ENCODE measurements at places on chromosomes 5 and 9.

GRCh38 chr5:179127136-179128040 lies 67.2 kb downstream of the ZNF354C start:
- DNase-seq: no peak

- peak; percentile 21 for DNase-seq
Observed at GRCh38 chr5:132489051-132489770, 1.4 kb downstream of the IRF1 start.

GRCh38 chr5:139683295-139684271 lies 35.4 kb downstream of the CXXC5 start:
- DNase-seq: no peak

DNA sequence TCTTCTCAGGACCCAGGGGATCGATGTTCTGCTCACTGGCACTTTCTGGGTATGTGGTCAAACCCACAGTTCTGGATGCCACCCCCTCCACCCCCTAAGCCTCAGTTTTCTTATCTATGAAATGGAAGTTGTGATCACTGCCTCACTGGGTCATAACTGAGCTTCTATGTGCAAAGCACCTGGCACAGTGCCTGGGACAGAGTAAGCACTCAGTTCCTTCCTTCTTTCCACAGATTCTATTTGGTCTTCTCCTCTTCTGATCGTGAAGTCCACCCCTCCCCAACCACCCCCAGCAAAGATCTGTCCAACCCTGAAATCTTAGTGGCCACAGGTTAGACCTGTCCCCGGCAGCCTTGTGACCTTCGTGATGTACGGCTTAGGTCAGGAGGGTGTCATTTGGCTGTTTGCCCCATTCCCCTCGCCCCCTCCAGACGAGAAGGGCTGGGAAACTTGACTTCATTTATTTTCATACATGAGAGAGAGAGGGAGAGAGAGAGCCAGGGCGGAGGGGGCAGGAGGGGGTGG lies 181.4 kb downstream of the FGF18 start:
- DNase-seq: no peak

- no peak for DNase-seq
Observed at GRCh38 chr5:54292866-54293265, 17.5 kb downstream of the ARL15 start.

GRCh38 chr5:61625681-61626621 lies 293.9 kb downstream of the ZSWIM6 start:
- peak; percentile 18 for DNase-seq

GRCh38 chr9:104748359-104749031 lies 1.0 kb downstream of the NIPSNAP3A start:
- DNase-seq: no peak

- no peak for DNase-seq
Observed at GRCh38 chr5:72608297-72608696, 101.1 kb upstream of the ZNF366 start.

GRCh38 chr9:650362-650761 lies 191.1 kb upstream of the DMRT1 start:
- no peak for DNase-seq

DNA sequence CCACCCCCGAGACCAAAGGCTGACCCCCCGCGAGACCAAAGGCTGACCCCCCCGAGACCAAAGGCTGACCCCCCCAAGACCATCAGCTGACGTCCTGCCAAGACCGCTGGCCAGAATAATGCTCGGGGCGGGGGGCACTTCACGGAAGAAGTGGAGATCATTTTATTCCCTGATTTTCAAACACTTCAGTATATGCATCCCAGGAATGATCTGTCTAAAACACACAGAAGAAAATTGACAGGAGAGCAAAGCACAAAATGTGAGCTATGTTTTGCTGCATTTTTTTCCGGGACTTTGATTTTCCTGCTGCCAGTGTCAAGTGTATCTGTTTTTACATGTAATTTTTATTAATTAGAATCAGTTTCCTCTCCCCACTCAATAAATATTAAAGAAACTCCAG lies 67.1 kb downstream of the ADAMTS2 start:
- no peak for DNase-seq

- no peak for DNase-seq
Observed at GRCh38 chr5:77993141-77993854, 217.2 kb upstream of the TBCA start.

GRCh38 chr9:104028827-104029226 lies 65.3 kb upstream of the SMC2 start:
- peak; percentile 11 for DNase-seq

DNA sequence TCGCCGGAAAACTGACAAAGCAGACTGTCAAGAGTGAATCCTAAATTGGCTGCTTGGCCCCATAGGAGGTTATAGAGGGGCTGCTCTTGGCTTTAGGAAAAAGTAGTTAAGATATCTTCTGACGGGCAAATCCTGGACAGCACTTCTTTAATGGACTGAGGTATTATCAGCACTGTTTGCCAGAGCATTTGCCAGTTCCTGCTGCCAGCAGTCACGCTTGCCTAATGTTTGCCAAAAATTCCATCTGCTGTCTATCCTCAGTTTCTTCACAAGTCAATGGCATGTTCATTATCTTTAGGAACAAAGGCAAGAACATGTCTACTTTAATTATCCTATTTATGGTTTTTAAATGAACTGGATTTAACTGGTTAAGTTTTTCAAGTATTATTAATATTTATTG lies 25.8 kb upstream of the SREK1 start:
- DNase-seq: no peak

- DNase-seq: no peak
Observed at GRCh38 chr5:43560128-43560527, 3.3 kb upstream of the PAIP1 start.

- no peak for DNase-seq
Observed at GRCh38 chr5:148606296-148606695, 48.0 kb downstream of the HTR4 start.

DNA sequence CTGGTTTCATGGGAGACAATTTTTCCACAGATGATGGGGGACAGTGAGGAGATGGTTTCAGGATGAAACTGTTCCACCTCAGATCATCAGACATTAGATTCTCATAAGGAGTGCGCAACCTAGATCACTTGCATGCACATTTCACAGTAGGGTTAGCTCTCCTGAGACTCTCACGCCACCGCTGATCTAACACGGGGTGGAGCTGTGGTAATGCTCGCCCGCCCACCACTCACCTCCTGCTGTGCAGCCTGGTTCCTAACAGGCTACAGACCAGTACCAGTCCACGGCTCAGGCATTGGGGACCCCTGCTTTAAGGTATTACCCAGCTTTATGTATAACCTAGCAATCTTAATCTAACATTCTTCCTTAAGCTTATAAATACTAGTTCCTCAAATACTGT lies 35.6 kb downstream of the TTC39B start:
- DNase-seq: peak; percentile 23

GRCh38 chr5:62376064-62376463 lies 27.6 kb downstream of the DIMT1 start:
- no peak for DNase-seq

DNA sequence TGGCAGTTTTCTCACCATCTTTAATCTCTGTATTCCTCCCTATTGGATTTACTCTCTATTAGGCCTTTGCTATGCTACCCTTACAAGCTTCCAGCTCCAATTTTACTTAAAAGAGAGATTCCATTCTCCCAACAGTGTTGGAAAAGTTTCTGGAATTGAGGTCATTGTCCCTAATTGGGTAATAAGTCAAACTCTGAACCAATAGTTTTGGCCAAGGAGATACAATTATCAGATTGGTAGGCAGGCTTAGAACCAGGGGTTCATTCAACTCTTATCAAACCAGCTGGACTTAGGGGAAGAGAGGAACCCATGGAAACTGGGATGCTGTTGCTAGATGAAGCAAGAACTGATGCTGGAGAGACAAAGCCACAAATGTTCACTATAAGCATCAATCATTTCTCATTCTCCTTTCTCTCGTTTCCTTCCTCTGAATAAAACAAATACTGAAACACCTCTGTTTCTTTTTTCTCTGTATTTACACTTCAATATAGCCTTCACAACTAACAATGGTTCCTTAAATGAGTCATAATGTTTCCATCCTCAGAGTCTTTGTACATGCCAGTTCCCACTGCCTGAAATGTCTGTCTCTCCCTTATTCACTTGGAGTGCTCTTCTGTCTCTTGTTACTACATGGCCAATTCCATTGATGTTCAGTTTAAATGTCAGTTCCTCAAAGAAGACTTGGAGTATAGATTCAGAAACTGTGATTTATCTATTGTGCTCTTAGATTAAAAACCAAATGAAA lies 587.3 kb downstream of the GABRG2 start:
- no peak for DNase-seq

DNA sequence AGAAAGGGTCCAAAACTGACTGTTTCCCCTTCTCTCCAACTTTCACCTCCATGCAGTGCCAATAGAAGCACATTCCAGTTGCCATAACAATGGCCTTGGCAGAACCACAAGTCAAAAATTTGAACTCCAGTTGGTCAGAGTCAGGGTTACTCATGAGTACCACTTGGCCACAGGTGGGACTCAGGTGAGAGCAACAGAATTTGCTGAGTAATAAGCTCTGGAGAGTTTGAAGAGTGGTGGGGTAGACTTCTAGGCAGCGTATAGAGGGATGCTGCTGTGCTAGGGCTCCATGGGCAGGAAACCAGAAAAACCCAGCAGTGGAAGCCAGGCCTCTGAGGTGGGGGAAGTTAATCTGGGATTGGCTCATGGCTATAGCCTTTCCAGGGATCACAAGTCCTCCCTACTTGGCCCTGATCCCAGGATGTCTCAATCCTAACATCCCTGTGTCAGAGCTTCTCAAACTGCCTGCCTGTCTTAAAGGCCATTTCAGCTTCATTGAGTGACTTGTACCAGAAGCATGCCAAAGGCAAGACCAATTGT lies 30.2 kb downstream of the SNX18 start:
- DNase-seq: no peak

- no peak for DNase-seq
Observed at GRCh38 chr5:142204219-142204618, 95.6 kb downstream of the NDFIP1 start.

Data from activated naive CD4-positive, alpha-beta T cell treated with anti-CD3 and anti-CD28 coated beads, Interleukin-2, amount 50 U/mL, for 16 hours (primary cell).